Aorta (tissue), 5 donors: ENCODE measurements at places on chromosomes 6 and 20. TPM values are rescaled to one million over a fixed set of nuclear protein-coding genes. Genes with fewer than 3 reads are reported as not detected.

GRCh38 chr6:111530218-111530617, 47.2 kb upstream of the REV3L start:
- H3K27me3 ChIP-seq, result no peaks in the 10 kb centered on the region
- H3K4me1 ChIP-seq, result peaks cover 3% of the 10 kb centered on the region
- no peaks in the 10 kb centered on the region for H3K36me3 ChIP-seq

DNA sequence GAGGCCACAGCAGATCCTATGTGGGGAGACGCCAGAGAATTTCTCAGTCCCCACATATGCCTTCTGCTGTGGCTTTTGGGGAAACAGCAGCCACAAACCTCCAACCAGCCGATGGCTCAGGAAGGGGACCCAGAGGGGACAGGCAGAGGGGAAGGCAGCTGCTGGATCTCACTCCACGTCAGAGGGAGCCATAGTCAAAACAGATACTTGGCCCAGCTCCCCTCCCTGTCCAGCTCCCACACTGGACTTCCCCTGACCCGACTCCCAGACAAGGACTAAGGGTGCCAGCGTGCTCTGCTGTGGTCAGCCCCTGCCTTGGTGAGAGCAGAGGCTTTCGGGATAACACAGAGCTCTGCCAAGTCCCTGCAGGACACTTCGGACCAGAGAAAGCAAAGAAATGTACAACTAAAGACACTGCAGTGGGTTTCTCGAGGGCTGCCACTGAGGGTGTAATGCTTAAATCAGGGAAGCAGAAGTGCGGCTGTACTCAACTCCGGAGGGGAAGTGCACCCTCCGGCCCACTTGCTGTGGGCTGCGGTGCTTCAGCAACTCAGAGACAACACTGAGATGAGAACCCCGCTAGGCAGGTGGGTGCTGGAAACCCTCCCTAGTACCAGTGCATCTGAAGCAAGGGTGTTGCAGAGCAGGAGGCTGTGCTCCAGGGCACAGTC, 47.2 kb downstream of the RRBP1 start:
- H3K27ac ChIP-seq, result no peak overlapping the region
- DNase-seq, result peak; percentile 85
- H3K4me3 ChIP-seq, result no peak overlapping the region
- H3K27me3 ChIP-seq, result no peaks in the 10 kb centered on the region

DNA sequence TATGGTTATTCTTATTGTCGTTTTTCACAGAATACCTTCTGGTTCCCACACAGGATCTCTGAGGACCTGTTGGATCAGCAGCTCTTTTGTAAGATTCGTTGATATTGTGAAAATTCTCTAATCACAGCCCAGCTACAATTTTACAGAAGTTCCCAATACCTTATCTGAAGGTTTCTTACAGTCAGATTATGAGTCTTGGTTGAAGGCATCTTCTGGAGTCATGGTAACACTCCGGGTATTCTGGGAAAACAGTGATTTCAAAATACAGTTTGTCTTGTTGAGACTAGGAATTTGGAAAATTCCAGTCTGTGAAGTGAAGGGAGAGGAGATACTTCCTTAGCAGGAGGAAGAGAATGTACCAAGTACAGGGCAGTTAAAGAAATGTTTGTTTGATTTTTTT, 22.2 kb upstream of the HLA-C start:
- H3K27ac ChIP-seq, result no peak overlapping the region
- no peaks in the 10 kb centered on the region for H3K4me1 ChIP-seq
- no peaks in the 10 kb centered on the region for H3K36me3 ChIP-seq
- no peak for DNase-seq
- no peak overlapping the region for H3K4me3 ChIP-seq
- no peaks in the 10 kb centered on the region for H3K27me3 ChIP-seq

DNA sequence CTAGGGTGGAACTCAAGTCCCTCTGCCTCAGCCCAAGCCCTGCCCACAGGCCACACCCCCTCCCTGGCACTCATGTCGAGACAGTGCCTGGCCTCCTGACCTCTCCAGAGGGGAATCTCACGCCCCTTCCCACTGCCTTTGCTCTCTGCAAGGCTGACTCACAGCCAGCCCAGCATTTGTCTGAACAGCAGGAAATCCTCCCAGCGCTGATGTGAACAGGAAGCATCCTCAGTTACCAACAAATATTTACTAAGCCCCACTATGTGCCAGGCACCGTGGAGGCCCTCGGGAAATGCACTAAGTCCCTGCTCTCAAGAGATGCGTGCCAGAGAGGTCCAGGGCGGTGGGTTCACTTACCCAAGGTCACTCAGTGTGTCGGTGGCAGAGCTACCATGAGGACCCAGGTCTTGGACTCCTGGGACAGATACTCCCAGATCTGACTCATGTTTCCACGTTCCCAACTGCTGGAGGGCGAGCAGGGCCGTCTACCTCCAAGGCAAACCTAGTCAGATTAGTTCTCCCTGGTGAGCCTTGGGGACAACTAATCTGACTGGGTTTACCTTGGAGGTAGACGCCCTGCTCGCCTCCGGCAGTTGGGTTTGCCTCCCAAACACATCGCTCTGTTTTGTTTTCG, 7.8 kb downstream of the ADA start:
- H3K4me3 ChIP-seq, result no peak overlapping the region
- H3K27ac ChIP-seq, result no peak overlapping the region
- peak; percentile 89 for DNase-seq
- H3K4me1 ChIP-seq, result no peaks in the 10 kb centered on the region
- H3K27me3 ChIP-seq, result no peaks in the 10 kb centered on the region
- no peaks in the 10 kb centered on the region for H3K36me3 ChIP-seq

GRCh38 chr6:66200390-66200789, 493.4 kb upstream of the EYS start:
- H3K27me3 ChIP-seq, result no peaks in the 10 kb centered on the region
- DNase-seq, result no peak
- no peak overlapping the region for H3K27ac ChIP-seq

DNA sequence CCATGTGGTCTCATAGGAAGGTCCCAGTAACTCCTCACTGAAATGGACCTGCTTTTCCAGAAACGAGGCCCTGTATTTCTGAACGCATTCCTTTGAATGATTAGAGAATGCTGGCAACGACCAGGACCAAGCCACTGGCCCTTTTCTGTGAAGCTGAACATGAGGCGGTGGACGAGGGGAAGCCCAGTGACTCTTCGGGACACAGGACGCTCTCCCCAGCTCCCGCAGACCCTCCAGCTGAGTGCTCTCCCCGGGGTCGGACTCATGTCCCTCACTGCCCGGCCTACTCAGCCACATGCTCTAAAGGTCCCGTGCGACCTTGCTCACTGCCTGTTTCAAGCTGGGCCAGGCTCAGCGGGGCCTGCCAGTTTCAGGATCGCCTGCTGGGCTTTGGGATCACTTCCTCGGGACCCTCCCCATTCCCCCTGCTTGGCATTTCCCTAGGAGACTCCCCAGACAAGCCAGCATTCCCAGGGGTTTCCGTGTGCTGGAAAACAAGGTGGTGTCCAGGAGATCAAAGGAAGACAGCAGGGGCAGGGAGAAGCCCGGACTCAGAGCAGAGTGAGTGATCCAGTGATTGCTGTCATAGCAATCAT, 2.6 kb upstream of the CST9 start:
- no peak overlapping the region for H3K4me3 ChIP-seq
- no peaks in the 10 kb centered on the region for H3K36me3 ChIP-seq
- no peaks in the 10 kb centered on the region for H3K27me3 ChIP-seq
- no peaks in the 10 kb centered on the region for H3K4me1 ChIP-seq
- H3K27ac ChIP-seq, result no peak overlapping the region

GRCh38 chr6:20092071-20092566, 120.2 kb downstream of the MBOAT1 start:
- H3K27me3 ChIP-seq, result no peaks in the 10 kb centered on the region
- H3K36me3 ChIP-seq, result no peaks in the 10 kb centered on the region
- H3K4me1 ChIP-seq, result no peaks in the 10 kb centered on the region
- no peak overlapping the region for H3K27ac ChIP-seq
- no peak for DNase-seq

- no peak overlapping the region for H3K27ac ChIP-seq
- no peaks in the 10 kb centered on the region for H3K36me3 ChIP-seq
- peak; percentile 48 for DNase-seq
- no peaks in the 10 kb centered on the region for H3K27me3 ChIP-seq
- H3K4me3 ChIP-seq, result no peak overlapping the region
- H3K4me1 ChIP-seq, result no peaks in the 10 kb centered on the region
Observed at GRCh38 chr20:37596890-37597536, 69.3 kb upstream of the BLCAP start.

DNA sequence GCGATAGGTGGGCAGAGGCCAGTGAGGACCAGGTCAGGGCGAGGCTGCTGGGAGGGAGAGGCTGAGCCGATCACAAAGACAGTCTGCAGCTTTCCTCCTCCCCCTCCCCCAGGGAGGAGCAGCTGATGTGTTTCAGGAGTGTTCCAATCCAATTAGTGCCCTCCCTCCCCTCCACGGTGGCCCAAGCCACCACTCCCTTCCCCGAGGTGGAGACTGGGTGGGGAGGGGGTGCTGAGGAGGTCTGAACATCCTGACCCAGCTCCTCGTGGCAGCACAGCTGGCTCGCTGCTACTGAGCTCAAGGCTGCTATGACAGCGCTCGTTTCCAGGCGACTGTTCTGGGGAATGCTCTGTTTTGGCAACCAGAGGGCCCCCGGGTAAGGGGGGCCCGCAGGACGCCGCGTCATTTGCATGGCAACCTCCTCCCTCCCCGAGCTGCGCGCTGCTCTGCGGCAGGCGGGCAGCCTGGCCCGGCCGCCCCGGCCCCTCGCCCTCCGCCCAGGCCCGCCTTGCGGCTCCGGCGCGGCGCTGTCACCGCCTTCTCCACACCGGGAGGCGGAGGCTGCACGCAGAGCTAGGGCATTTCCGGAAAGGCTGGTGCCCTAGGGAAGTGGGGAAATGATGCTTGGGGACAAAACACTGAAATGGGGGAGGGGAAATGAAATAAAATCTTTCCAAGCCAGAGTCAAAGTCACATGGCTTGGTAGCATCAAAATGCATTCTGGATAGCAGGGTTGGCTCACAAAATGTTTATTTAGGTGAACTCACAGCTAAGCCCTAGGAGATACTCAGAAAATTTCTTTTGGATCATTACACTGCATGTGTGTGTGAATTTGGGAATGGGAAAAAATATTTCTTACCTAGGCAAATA, 67.4 kb upstream of the PIM1 start:
- H3K36me3 ChIP-seq, result no peaks in the 10 kb centered on the region
- H3K27me3 ChIP-seq, result no peaks in the 10 kb centered on the region
- peak overlapping the region; percentile 93 for H3K27ac ChIP-seq
- no peaks in the 10 kb centered on the region for H3K4me1 ChIP-seq

DNA sequence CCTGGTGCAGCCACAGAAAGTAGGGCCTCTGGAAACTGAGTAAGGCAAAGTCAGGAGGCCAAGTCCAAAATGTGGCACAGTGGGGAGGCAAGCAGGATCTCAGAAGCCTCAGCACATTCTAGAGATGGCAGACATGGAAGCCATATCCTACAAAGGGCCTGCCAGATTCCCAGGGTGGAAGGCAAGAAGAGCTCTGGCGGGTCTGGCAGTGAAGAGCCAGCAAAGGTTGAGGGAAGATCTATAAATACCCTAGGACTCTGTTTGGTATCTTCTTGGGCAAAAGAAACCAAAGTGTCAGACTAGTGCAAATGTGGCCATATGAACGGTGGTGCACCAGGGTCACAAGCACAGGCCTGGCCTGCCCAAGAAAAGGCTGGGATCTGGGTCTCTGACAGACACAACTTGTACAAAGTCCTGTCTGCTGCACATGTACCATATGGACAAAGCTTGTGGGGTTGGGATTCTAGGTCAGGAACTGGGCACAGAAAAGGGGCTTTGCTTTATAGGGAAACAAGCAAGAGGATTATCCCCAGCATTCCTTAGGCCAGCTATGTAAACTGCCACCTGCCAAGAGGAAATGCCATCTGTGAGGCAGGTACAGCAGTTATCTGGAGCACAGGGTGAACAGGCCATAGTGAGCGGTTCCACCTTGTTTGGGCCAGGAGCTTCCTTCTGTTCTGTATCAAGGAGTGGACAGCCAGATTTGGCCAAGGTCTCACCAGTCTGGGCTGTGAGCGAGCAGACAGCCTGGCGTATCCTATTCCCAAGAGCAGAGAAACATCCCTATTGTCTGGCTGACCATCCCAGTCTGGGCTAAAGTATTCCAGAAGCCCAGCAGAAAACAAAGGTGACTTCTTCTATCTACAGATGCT, 36.3 kb upstream of the SLC4A11 start:
- H3K27ac ChIP-seq, result no peak overlapping the region
- no peaks in the 10 kb centered on the region for H3K27me3 ChIP-seq
- peaks cover 25% of the 10 kb centered on the region for H3K36me3 ChIP-seq
- no peaks in the 10 kb centered on the region for H3K4me1 ChIP-seq
- H3K4me3 ChIP-seq, result no peak overlapping the region

- no peak overlapping the region for H3K27ac ChIP-seq
- H3K4me1 ChIP-seq, result no peaks in the 10 kb centered on the region
- H3K4me3 ChIP-seq, result no peak overlapping the region
- no peaks in the 10 kb centered on the region for H3K27me3 ChIP-seq
- peaks cover 4% of the 10 kb centered on the region for H3K36me3 ChIP-seq
Observed at GRCh38 chr6:37483917-37484785, 15.5 kb downstream of the CCDC167 start.

- no peak overlapping the region for H3K27ac ChIP-seq
- peak; percentile 26 for DNase-seq
- H3K4me3 ChIP-seq, result no peak overlapping the region
- H3K36me3 ChIP-seq, result no peaks in the 10 kb centered on the region
Observed at GRCh38 chr6:170031684-170032121, 259.2 kb downstream of the DLL1 start.

DNA sequence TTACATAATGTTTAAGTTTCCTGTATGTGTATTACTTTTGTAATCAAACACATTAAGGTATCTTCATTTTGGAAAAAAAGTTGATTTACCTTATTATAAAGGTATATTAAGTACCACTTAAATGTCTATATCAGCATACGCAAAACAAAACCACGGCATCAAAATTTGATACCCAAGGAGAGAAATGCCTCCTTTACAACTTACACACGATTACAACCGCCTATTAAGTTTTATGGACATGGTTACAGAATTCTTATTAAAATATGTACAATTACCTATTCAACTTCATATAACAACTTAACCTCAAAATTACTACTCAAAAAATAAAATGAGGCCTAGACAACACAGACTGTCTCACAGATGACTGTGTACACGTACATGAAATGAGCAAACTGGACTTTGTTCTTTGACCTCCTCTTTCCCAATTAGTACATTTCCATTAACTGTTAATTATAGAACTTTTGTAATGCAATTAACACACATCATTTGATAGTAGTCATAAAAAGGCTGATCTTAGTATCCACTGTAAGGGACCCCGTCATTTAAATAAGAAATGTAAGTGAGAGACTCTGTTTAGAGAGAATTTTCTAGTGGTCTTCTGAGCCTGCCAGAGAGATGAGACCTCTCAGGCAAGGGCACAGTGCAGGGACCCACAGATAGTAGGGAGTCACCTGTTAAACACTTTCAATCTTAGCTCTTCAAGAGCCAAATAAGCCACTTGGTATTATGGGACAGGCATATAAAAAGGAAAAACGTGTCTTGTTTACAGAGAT, 2.5 kb downstream of the DIDO1 start:
- no peak overlapping the region for H3K27ac ChIP-seq
- no peak for DNase-seq
- H3K4me3 ChIP-seq, result no peak overlapping the region
- no peaks in the 10 kb centered on the region for H3K27me3 ChIP-seq
- H3K36me3 ChIP-seq, result no peaks in the 10 kb centered on the region

GRCh38 chr6:163877877-163878639, 463.5 kb downstream of the QKI start:
- no peak overlapping the region for H3K27ac ChIP-seq
- H3K4me3 ChIP-seq, result no peak overlapping the region
- DNase-seq, result no peak
- no peaks in the 10 kb centered on the region for H3K4me1 ChIP-seq
- H3K36me3 ChIP-seq, result no peaks in the 10 kb centered on the region
- no peaks in the 10 kb centered on the region for H3K27me3 ChIP-seq

The OXT gene
- not detected for total RNA-seq

The PAK5 gene
- total RNA-seq, result 0.33 TPM

The NR2E1 gene
- not detected for total RNA-seq

The RFX6 gene
- total RNA-seq, result not detected

The CTAGE9 gene
- not detected for total RNA-seq
